ENCODE measurements at places on chromosomes 3 and 15. TPM values are rescaled to one million over a fixed set of nuclear protein-coding genes. Genes with fewer than 3 reads are reported as not detected.

DNA sequence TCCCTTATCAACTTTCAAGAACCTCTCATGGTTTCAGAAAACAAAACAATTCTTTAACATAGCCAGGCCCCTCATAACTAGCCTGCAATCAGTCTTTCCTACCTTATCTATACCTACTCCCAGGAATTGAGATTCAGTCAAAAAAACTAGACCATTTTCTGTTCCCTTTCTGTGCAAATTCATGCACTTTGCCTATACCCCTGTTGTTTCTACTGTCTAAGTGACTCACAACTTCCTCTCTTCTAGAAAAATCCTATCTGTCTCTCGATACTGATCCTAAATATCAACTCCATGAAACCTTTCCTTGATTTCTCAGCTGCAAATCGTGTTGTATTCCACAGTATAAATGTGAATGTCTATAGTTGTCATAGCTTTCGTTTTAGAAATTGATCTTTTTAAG, 10.9 kb upstream of the IL1RAP start:
- DNase-seq, result no peak

- no peak for DNase-seq
Observed at GRCh38 chr3:188211476-188211875, 57.5 kb downstream of the LPP start.

- DNase-seq, result no peak
Observed at GRCh38 chr3:136162322-136162721, 33.8 kb downstream of the MSL2 start.

DNA sequence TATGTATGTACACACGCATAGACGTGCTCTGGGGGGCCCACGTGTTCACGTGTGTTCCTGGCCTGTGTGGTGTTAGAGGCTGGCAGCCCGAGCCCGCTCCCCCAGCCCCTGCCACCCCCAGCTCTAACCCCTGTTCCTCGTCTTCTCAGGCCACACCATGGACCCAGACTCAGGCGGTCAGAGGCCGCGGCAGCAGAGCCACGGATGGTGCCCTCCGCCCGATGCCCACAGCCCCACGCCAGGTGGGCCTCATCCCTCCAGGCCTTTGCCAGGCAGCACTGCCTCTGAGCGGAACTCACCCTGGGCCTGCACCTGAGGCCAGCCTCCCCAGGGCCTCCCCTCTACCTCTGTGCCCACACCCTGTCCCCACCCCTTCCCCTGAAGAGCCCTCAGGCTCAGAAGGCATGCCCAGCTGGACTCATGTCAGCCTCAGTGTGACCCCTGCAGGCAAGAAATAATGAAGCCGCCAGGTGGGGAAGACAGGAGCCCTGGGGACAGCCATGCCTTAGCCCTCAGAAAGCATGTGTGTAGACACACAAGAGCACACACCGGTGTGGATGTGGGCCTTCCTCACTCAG, 16.4 kb upstream of the GNAT1 start:
- DNase-seq, result no peak

- DNase-seq, result no peak
Observed at GRCh38 chr3:191306428-191306827, 22.8 kb upstream of the CCDC50 start.

DNA sequence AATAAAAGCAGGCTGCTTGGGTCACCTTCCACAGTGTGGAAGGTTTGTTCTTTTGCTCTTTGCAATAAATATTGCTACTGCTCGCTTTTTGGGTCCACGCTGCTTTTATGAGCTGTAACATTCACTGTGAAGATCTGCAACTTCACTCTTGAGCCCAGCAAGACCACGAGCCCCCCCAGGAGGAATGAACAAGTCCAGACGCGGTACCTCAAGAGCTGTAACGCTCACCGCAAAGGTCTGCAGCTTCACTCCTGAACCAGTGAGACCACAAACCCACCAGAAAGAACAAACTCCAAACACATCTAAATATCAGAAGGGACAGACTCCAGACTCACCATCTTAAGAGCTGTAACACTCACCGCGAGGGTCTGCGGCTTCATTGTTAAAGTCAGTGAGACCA, 47.5 kb upstream of the CCR4 start:
- DNase-seq, result no peak

DNA sequence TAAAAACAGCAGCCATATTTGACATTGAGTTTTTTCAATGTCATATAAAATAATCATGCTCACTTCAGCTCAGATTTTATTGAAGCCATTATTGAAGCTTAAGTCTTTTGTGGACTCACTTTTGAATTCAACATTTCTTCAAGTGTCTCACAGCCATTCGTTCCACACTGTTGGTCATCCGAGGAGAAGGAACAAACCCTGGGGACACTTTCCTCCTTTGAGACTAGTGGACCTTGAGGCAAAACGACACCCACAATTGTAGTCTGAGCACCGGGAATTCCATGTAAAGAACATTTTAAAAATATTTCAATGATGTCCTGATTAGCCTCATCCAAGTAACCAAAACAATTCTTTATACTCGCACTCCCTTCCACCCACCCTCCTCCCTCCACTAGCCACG, 174.7 kb downstream of the CD47 start:
- DNase-seq, result no peak

CLCN2 gene
- total RNA-seq, result 21.6 TPM

NPAP1 gene
- total RNA-seq, result not detected
